K562 (cell line): ENCODE measurements at places on chromosomes 11 and 22. TPM values are rescaled to one million over a fixed set of nuclear protein-coding genes. Genes with fewer than 3 reads are reported as not detected.

- DNase-seq = no peak
These were observed 1.2 kb downstream of the CARNS1 start for GRCh38 chr11:67416416-67417335.

- no peak for DNase-seq
These were observed 110.2 kb upstream of the SORL1-AS1 start for GRCh38 chr11:121563003-121563402.

DNA sequence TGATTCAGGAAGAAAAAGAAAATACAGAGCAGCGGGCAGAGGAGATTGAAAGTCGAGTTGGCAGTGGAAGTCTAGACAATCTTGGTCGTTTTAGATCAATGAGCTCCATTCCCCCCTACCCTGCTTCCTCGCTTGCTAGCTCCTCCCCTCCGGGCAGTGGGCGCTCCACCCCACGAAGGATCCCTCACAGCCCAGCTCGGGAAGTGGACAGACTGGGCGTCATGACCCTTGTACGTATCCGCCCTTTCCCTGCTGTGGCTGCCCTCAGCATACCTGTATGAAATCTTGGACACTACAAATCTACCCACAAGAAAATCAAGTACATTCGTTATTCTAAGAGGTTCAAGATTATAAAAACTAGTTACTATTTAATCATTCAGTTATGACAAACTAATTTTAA lies 50.1 kb upstream of the CTTN start:
- DNase-seq = no peak

- DNase-seq = no peak
These were observed 88.2 kb downstream of the CWC15 start for GRCh38 chr11:94885133-94885532.

- peak; percentile 54 for DNase-seq
These were observed 14.5 kb upstream of the MB start for GRCh38 chr22:35631597-35631996.

DNA sequence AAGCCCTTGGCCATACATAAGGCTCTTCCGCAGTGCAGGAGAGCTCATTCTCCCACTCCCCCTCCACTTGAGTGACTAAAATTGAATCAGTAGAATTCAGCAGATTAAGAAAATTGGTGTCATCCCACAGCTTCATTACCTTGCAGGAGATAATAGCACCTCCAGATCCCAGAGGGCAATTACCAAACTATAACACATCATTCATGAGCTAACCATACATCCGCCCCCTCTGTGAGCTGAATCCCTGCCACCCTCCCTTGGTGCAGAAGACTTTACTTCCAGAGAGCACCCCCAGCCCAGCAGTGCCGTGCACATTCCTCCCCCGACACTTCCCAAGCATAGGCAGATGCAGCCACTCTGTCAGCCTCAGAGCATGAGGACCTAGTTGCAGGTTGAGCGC lies 496.5 kb upstream of the B3GAT1 start:
- no peak for DNase-seq

DNA sequence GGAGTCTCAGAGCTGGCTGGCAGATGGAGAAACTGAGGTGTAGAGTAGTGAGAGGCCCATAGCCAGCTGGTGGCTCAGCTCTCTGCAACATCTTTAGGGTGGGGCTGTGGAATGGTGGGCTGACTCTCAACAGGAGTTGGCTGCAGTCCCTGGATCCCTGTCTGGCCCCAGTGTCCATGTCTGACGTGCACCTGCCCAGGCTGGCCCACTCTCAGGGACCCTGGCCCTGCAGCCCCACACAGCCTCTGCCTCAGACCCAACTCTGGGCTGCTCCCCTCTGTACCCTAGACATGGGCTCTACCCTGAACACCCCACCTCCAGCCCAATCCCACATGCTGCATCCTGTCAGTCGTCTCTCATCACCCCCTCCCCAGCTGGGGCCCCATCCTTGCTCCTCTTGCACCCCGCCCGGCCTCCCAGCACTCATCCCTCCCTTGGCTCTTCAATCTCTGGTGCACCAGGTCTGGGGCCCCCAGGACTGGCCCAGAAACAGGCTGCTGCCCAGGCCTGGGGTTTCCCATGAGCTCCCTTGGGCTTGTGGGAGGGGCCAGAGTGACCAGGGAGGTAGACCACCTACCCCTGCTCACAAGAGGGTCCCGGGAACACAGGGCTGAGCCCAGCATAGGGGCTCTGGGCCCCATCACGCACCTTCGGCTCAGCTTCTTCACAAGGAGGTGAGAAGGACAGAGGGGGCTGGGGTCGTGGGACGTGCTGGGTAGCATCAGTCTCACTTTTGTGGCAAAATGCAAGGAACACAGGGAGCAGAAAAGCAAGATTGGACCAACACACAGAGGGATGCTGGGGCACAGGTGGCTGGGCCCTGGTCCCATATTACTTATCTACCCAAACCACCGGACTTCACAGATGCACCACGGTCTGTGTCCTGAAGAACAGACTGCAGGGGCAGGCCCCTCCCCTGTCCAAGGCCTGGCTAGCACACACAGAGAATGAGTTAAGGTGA lies 31.5 kb downstream of the ARVCF start:
- no peak for DNase-seq

- DNase-seq = no peak
These were observed 20.3 kb upstream of the MICAL3 start for GRCh38 chr22:18044548-18045271.

- DNase-seq = no peak
These were observed 8.9 kb downstream of the SLC15A3 start for GRCh38 chr11:60942970-60943565.

DNA sequence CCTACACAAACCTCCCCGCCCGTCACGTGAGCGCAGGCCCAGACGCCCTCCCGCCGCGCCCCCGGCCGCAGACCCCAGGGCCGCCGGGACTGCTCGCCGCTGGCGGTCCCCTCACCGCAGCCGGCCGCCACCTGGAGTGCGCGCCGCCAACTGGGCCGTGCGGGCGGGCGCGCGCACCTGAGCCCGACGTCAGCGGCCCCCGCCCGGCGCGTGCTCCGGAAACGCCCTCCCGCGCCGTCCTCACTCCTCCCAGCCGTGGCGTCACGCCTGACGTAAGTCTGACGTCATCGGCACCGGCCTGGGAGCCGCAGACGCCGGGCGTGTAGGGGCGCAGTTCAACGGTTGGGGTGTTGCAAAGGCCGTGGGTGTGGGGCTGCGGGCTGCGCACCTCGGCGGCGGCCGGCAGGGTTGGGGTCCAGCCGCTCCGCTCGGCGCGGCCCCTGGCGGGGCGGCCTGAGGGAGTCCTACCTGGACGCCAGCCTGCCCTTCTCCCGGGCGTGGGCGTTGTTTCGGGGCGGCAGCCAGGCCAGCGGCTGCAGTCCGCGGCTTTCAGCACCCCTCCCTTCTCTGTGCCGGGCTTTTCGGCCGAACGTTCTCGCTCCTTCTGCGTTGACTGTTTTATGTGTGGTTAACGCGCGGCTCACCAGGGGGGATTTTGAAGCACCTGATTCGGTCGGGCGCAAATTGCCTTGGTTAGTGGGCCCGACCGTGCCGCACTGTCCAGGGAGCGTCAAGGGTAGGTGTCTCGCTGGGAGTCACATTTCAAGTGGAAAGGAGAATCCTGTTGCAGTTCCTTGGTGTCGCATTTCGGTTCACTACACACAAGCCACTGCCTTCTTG lies at the start of gene JOSD1:
TSS of gene JOSD1 (minus strand) at position 155 of the 840 bp plus-strand sequence. CDS start 956 bp downstream, outside the sequence.
- DNase-seq = peak; percentile 88

- DNase-seq = no peak
These were observed 4.4 kb downstream of the TSPO start for GRCh38 chr22:43155789-43156188.

DNA sequence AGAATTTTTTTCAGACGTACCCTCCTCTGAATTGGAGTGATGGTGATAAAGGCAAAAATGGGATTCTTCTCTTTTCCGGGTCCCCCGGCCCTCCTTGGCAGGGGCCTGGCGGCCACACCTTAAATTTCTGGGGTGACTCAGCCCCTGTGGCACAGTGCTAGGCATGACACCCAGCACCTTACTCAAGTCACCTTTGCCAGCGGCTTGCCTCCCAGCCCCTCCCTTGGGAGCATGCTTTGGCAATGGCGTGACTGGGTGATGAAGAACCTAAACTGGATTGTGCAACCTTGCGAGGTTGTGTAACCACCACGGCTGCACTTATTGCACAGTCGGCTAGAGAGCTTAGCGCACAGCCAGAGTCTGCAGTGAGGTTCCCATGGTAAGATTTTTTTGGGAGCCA lies 16.2 kb upstream of the LDLRAD3 start:
- DNase-seq = no peak

- DNase-seq = peak; percentile 67
These were observed 10.5 kb upstream of the RPS19BP1 start for GRCh38 chr22:39543095-39543494.

GRCh38 chr11:27452147-27452546 lies 20.4 kb downstream of the LGR4 start:
- DNase-seq = no peak

GRCh38 chr11:78344676-78345075 lies 72.9 kb downstream of the GAB2 start:
- no peak for DNase-seq

Gene NCF4
- polyA plus RNA-seq = 0.20 and 0.42 TPM in 2 replicates

Gene IL18
- polyA plus RNA-seq = 7.4 and 8.9 TPM in 2 replicates

Gene C11orf97
- not detected in 2 replicates for polyA plus RNA-seq

Gene SYT13
- polyA plus RNA-seq = 0.03 and 0.13 TPM in 2 replicates

Gene SCUBE1
- not detected in 2 replicates for polyA plus RNA-seq

Gene ARSA
- polyA plus RNA-seq = 9.2 and 10.2 TPM in 2 replicates

Gene C11orf86
- not detected in 2 replicates for polyA plus RNA-seq
